ENCODE measurements at places on chromosomes 2 and 18.
A peak's percentile ranks its signal among the peaks of the same experiment; 100 is the strongest.

DNA sequence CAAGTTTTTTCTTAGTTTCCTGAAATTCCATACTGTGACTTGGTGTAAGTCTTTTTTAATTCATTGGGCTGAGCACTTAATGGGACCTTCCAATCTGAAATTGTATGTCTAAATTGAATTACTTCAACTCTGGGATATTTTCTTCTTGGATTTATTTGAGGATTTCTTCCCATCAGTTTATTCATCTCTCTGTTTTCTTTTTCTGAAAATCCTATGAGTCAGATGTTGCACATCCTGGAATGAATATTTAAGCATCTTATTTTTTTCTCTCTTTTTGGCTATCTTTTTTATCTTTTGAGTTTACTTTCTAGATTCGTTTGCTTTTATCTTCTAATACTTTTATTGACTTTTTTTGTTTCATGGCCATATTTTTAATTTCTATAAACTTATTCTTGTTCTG lies 55.4 kb upstream of the ACYP2 start:
- no peak for DNase-seq

DNA sequence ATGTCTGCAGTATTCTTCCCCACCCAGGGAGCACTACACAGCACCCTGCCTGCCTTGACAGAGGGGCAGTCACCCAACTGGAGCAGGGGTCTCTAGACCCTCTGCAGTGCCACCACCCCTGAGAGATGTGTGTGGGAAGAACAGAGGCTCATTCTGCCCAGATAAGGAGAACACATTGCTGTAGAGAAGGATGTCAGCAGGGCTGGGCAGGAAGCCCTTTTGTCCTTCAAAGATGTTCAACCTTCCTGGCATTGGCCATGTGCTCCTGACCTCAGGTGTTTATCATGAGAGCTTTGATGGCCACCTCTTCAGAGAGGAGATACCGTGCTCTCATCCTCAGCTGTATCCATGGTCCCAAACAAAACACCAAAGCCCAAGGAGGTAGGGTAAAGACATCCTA lies 4.6 kb upstream of the TEX51 start:
- no peak for DNase-seq

DNA sequence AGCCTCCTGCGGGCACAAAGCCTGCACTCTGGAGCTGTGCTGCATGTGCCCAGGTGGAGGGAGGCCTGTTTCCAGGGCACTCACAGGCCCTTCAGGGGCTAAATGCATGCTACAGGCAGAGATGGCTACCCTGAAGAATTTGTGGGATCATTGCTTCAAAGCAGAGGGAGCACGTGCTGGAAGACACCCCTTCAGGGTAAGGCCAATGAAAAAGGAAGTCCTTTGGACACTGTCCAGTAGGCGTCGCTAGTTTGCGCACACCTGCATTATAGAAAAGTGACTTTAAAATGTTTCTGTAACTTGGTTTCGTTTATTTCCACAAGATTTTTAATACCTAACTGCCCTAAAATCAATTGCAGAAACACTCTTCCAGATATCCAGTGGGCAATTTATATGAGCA lies 325.3 kb downstream of the ZNF516 start:
- no peak for DNase-seq

- DNase-seq: no peak
These were observed 57.8 kb upstream of the OTOS start for GRCh38 chr2:240198226-240198625.

- no peak for DNase-seq
These were observed 226.9 kb downstream of the TMEM163 start for GRCh38 chr2:134491771-134492441.

DNA sequence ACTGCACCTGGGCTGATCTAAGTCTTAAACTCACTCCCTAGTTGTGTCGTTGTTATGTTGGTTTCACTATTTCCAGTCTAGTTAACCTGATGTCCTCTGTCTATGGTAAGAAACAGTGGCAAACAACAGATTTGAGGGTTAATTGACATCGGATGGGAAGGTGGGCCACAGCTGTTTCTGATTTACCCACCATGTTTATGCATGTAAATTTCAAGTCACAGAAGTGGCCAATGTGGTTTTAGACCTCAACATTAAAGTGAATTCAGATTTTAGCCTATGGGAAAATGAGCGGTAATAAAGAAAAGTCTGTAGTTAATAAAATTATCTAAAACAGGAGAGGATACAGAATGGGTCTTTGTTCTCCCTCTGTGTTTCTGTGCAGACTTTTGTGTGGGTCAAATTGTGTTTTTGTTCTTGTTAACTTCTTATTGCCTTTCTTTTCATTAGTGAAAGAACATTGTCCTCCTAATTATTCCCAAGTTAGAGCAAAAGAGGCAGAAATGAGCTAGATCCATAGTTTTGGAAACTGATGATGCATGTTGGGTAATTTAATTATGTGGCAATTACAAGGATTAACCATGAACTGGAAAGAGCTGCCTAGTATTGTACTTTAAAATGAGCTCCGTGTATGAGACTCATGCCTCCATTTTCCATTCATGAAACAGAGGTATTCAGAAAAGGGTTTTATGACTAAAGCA lies 83.2 kb downstream of the LAMA3 start:
- DNase-seq: no peak

GRCh38 chr2:239188536-239188935 lies 212.3 kb downstream of the HDAC4 start:
- no peak for DNase-seq

GRCh38 chr2:8848328-8849100 lies 11.1 kb upstream of the KIDINS220 start:
- DNase-seq: no peak

DNA sequence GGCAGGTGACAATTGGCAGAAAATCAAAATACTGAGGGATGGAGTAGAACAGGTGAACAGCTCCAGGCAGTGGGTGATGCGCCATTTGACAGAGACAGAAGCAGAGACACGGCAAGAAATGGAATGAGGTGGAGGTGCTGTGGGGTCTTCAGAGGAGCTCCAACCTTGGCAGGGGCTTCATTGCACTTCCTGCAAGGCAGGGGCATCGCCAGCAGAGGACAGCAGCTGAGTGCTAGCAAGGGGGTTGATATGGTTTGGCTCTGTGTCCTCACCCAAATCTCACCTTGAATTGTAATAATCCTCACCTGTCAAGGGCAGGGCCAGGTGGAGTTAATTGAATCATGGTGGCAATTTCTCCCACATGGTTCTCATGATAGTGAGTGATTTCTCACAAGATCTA lies 42.8 kb downstream of the CCDC68 start:
- no peak for DNase-seq

DNA sequence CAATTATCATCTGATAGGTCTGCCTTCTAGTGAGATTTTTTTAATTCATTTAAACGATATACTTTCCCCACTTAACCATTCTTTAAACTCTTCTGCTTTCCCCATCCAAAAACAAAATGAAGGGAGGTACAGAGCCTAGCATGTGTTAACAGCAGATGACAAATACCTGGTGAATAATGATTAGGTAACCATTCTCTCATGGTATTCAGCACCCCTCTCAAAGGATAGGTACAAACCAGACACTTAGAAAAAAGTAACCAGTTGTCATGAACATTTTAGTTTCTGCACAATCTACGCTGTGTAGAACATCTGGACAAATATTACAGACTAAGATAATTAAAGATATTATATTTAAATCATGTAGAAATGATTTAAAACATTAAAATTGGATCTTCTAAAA lies 56.3 kb downstream of the DNAH7 start:
- DNase-seq: no peak

DNA sequence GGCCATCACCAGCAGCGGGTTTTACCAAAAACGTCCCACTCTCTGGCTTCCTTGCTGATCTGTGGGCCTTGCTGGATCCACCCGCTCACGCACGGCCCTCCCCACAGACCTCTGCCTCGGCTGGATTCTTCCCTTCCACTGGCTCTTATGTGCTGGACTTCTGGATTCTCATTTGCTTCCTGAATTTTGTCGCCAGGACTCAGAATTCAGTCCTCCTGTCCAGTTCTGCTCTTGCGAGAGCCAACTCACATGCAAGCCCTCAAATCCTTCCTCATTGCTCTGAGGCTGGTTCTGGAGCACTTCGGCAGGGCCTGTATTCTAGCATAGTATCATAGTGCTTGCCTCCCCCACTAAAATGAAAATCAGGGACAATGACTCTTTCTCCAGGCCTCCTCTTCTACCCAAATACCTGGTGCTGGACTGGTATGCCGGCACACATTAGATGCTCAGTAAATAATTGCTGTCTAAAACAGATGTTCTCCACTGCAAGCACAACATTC lies 115.5 kb downstream of the ATL2 start:
- no peak for DNase-seq

GRCh38 chr18:54918060-54918459 lies 41.2 kb downstream of the CCDC68 start:
- no peak for DNase-seq

GRCh38 chr2:195666113-195666712 lies 9.2 kb downstream of the SLC39A10 start:
- DNase-seq: no peak

GRCh38 chr2:29113027-29113686 lies 2.1 kb upstream of the CLIP4 start:
- no peak for DNase-seq

- DNase-seq: no peak
These were observed 206.5 kb upstream of the ZSWIM2 start for GRCh38 chr2:187055463-187055862.

DNA sequence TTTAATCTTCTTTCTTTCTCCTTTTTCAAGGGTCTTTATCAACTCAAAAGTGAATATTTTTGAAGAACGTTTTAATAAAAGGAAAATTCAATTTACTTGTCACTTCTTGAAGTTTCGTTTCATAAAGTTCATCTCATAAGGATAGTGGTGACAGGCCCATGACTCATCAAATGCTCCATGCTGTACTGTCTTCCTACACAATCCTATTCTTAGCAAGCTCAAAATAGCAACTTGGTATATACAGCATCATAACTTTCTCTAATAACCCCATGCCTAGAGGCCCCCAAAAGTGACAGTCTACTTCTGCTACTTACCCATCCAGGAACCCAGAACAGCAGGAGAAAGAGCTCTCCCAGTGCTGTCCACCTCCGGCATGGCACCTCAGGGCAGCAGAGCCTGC lies 7.7 kb downstream of the FBXO15 start:
- DNase-seq: no peak

DNA sequence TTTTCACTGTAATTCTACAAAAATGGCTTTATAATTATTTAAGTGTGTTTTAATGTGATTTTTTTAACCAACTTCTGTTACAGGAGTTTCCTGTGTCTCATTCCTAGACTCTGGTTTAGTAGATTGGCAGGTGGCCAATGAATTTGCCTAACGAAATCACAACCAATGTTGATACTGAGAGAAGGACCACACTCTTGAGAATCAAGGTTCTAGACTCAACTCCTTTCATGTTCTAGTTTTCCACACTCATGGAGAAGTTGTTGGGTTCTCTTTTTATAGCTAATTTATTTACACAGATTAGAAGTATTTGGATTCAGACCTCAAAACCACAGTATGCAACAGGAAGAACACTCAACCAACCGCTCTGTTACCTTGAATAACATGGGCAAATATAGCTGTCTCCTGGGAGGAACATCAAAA lies 22.6 kb upstream of the USP34 start:
- DNase-seq: no peak

- DNase-seq: peak; percentile 10
These were observed 123.5 kb downstream of the FIGN start for GRCh38 chr2:163612332-163612731.

GRCh38 chr2:62339413-62339812 lies 143.5 kb downstream of the B3GNT2 start:
- no peak for DNase-seq

- DNase-seq: no peak
These were observed 105.4 kb downstream of the SOS1 start for GRCh38 chr2:39015424-39015823.

DNA sequence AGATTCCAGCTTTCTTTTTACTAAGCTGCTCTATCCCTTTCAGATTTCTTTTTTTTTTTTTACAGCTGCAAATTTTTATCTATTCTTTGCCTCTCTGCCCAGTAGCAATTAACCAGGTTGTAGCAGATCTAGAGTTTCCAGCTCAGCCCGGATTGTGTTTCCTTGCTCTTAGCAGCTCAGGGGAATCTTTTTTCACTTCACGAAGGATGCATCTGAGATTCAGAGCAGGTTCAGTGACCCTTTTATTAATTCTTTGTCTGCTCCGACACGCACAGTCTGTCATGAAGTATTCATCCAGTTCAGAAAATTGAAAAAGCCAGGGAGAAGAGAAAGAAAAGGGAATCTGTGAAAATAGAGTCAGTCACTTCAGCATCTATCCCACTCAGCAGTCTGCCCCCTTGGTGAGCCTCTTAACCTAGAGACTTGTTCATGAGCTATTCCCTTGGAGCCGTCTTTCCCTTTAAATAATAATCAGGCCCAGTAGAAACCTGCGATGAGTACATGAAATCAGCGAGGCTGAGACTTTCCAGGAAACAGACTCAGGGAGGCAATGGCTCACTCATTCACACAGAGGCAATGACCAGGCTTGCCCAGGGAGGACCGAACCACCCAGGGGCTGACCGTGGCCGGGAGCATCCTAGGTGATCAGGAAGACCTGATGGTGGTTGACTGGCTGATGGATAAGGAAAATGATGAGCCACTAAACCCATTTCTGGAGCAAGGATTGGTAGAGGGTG lies 103.4 kb upstream of the ITGA6 start:
- DNase-seq: no peak

DNA sequence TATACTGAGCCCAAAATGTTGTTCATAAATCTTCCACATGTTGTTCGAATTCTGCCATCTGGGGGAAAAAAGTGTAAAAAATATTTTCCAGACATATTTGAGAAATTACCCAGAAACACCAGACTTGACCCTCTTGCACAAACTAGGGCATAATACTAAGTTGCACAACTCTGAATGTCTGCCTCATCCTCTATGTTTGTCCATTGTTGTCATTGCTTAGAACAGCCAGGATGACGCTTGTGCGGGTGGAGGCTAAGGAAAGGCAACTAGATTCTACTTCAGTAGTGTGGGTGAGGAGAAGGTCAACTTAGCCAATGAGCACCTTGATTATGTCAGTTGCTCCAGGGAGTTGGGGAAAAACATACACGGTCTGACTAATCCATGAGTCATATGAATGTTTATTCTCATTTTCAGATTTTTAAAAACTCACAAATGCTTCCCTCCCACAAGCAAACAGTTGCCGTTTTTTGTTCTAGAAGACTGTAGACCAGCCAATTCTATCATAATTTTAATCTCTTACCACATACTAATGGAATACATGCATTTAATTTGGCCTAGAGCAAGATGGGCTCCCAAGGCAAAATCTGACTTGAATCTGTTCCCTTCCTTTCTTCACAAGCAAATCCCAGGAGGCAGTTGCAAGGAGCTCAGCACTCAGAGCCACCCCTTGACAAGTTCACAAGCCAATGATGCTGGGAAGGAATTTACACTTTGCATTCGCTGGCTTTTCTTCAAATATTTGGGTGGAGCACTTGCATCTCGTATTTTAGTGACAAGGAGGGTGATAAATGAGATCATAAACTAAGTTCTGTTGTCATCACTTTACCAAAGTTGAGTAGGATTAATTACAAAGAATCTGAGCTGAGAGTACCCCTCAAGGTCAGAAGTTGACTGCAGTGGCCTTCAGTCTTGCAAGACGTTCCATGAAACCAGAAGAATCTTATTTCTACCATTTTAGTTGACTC lies 163.2 kb upstream of the TWIST2 start:
- no peak for DNase-seq

GRCh38 chr2:81234711-81235110 lies 930.2 kb upstream of the LRRTM1 start:
- DNase-seq: no peak
